ENCODE measurements at places on chromosomes 5 and 9. TPM values are rescaled to one million over a fixed set of nuclear protein-coding genes. Genes with fewer than 3 reads are reported as not detected.
A peak's percentile ranks its signal among the peaks of the same experiment; 100 is the strongest.

Gene WDR38
- 0.31 TPM for total RNA-seq

DNA sequence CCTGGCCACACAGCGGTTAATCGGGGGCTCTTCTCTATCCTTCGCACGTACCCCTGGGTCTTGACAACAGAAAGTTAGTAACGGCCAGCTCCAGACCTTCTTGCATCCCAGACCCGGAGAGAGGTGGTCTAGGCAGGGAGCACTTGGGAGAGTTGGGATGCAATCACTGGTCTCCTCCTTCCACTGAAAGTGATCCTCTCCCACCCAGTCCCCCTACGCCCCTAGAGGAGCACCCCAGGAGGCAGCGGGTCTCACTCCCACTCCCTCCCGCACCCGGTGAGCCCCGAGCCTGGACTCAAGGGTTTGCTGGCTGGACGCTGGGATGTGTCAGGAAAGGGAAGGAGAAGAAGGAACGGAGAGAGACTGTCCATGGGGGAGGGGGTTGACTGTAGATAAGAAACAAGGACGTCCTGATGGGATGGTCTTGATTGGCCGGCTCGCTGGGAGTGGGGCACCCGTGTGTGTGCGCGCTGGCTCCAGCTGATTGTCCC is 2.0 kb downstream of the RORB start:
- peak overlapping the region; percentile 36 for H3K4me3 ChIP-seq
- H3K4me1 ChIP-seq: no peaks in the 10 kb centered on the region
- peaks cover 43% of the 10 kb centered on the region for H3K27me3 ChIP-seq
- no peaks in the 10 kb centered on the region for H3K36me3 ChIP-seq
- H3K27ac ChIP-seq: no peak overlapping the region

GRCh38 chr5:117220730-117221129 is 646.1 kb upstream of the SEMA6A start:
- H3K4me1 ChIP-seq: no peaks in the 10 kb centered on the region
- H3K27ac ChIP-seq: no peak overlapping the region
- no peak overlapping the region for H3K4me3 ChIP-seq
- no peaks in the 10 kb centered on the region for H3K27me3 ChIP-seq
- DNase-seq: no peak

GRCh38 chr9:73565833-73566465 is 414.3 kb downstream of the ANXA1 start:
- H3K27ac ChIP-seq: no peak overlapping the region
- H3K4me3 ChIP-seq: no peak overlapping the region

- no peaks in the 10 kb centered on the region for H3K36me3 ChIP-seq
- H3K4me3 ChIP-seq: no peak overlapping the region
- no peak for DNase-seq
- no peaks in the 10 kb centered on the region for H3K27me3 ChIP-seq
- H3K27ac ChIP-seq: no peak overlapping the region
- H3K4me1 ChIP-seq: no peaks in the 10 kb centered on the region
Measured at GRCh38 chr9:98933890-98934289, 9.8 kb upstream of the COL15A1 start.

- no peaks in the 10 kb centered on the region for H3K27me3 ChIP-seq
- H3K36me3 ChIP-seq: no peaks in the 10 kb centered on the region
- DNase-seq: peak; percentile 53
- H3K27ac ChIP-seq: peak overlapping the region; percentile 28
- no peak overlapping the region for H3K4me3 ChIP-seq
Measured at GRCh38 chr9:91160181-91160580, 201.5 kb downstream of the AUH start.

DNA sequence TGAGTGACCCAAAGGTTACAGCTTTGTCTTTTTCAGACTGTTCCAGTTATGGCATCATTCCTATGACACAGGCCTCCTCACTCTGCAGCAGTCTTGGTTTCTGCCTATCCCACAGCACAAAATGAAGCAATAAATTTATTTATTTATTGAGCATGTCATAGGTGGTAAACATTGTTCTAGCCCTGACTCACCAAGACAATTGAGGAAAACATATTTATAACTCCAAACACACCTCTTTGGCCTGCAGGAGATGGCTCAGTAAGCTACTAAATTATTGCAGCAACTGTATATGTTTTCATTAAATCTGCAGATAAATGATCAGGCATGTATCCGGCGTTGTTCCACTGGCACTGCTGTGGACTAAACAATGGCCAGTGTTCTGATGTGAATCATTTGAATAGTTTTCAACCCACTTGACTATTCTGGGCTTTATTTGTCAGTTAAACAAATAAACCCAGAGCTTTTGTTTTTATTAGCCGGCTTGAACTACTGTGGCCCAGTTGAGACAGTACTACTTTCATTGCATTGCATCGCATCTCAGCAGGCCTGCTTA is 83.2 kb downstream of the FOXD1 start:
- no peaks in the 10 kb centered on the region for H3K36me3 ChIP-seq
- DNase-seq: no peak

GRCh38 chr9:108859459-108860114 is 2.5 kb upstream of the ACTL7A start:
- no peak overlapping the region for H3K27ac ChIP-seq
- no peaks in the 10 kb centered on the region for H3K36me3 ChIP-seq
- no peaks in the 10 kb centered on the region for H3K4me1 ChIP-seq

- H3K4me3 ChIP-seq: no peak overlapping the region
- peaks cover 7% of the 10 kb centered on the region for H3K4me1 ChIP-seq
- H3K27me3 ChIP-seq: no peaks in the 10 kb centered on the region
- DNase-seq: no peak
Measured at GRCh38 chr9:136858452-136858843, 6.3 kb downstream of the MAMDC4 start.
